ENCODE measurements at places on chromosomes 4 and X.
A peak's percentile ranks its signal among the peaks of the same experiment; 100 is the strongest.

GRCh38 chr4:15116509-15117079 lies 114.3 kb downstream of the CPEB2 start:
- DNase-seq, result no peak

- no peak for DNase-seq
Measured at GRCh38 chr4:3874525-3875110, 108.4 kb downstream of the ADRA2C start.

- DNase-seq, result no peak
Measured at GRCh38 chr4:4427886-4428285, 41.0 kb downstream of the NSG1 start.

GRCh38 chr4:127782275-127783025 lies at the start of gene HSPA4L:
Gene HSPA4L, plus strand, starts transcription at chr4:127782322. Its CDS starts 229 bp downstream, at chr4:127782551.
- peak; percentile 1 for DNase-seq

DNA sequence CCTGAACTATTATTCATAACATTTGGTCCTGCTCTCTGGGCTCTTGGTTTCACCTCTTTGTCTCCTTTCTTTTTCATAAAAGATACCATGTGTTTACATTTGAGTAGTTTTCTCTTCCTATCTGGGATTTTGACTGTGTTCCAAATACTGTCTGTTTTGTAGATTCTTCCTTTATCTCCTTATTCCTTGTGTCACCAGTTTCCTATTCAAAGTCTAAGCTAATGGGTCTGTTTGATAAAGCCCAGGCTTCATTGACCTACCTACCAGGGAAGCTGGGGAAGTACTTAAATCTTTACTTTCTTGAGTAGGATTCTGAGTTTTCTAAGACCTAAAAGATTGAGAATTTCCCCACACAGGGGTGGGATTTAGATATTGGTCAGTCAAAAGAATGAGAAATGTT lies 409.5 kb downstream of the RAPGEF2 start:
- no peak for DNase-seq

DNA sequence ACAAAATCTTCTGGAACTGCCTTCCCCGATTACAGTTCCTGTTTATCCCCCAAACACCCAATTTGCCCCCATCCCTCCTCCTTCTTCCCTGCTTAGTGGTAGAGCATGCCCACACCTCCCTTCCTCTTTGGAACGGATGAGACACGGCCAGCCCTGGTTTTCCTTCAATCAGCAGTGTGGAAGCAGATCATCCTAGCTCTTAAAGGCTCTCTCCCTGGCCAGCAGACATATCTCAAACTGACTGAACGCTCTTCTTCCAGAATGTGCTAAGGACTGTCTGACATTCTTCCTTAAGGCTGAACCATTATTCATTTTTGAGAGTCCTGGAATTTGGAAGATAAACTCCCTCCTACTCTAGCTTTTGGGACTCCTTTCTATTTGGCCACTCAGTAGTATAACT lies 161.1 kb downstream of the TRIML1 start:
- DNase-seq, result peak; percentile 4

DNA sequence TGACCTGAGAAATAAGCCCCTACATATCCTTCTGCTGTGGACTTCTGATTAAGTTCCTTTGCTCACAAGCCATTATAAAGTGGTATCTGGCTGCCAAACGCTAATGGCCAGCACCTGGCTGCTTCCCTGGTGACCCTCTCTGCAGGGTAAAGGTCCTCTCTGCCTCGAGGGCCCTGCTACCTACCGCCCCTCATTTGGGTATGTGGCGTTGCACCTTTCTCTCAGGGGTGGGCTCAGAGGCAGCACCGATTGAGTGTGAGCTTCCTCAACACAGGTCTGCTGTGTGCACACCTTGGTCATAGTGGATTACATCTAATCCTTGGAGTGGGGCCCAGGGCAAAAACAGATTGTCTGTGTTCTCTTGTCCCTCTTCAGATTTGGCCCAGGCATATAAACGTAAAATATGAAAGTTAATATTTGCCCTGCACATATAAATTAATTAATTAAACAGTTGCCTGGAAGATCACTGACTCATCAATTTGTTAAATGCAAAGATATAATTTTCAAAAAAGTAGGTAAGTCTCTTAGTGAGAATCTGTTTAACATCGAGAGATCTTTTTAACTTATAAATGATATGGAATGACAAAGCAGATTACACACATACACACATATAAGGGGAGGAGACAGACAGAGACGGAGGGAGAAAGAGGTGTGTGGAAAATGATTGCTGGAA lies 174.5 kb upstream of the SMIM31 start:
- no peak for DNase-seq

GRCh38 chrX:106728337-106728736 lies 1.8 kb downstream of the RNF128 start:
- no peak for DNase-seq

DNA sequence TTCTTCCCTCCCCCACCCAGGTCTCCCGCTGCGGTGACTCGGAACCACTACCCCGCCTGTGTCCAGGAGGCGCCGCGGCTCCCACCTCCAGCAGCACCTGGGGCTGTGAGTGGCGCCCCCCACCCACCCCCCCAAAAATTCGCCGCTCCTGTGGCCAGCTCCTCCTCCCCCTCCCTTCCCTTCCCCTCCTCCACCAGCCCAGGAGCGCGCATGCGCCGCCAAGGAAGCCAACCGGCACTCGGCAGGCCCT lies 278 bp downstream of the CLOCK start:
- DNase-seq, result no peak

- peak; percentile 54 for DNase-seq
Measured at GRCh38 chr4:24889991-24890390, 22.9 kb downstream of the CCDC149 start.

- DNase-seq, result peak; percentile 46
Measured at GRCh38 chr4:168981460-168981859, 28.6 kb downstream of the CBR4 start.

DNA sequence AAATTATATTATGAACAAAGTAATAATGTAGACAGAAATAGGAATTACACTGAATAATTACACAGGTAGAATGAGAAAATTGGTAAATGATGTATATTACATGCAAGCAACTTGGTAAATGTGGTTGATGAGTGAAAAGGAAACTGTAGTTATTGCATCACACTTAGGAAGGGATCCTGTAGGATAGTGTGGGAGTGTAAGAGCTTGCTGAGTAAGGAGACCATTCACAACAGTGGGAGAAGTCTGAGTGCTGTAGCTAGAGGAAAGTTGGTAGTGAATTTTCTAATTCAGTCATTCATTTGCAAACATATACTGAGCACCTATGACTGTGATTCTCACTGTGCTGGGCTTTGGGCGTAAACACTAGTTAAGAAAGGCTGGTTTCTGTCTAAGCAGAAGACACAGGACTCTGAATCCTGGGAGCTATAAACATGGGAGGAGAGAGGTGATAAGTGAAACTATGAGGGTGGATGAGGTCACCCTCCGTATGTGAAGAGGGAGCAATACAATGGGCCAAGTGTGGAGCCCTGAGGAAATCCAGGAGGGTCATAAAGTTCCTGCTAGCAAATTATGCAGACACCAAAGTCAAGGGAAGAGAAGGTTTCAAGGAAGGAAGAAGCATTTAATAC lies 14.2 kb upstream of the CPE start:
- peak; percentile 43 for DNase-seq

GRCh38 chr4:29521281-29521680 lies 1198.9 kb upstream of the PCDH7 start:
- no peak for DNase-seq
